Right lung (tissue), 10 donors: ENCODE measurements at places on chromosomes 1 and 21. TPM values are rescaled to one million over a fixed set of nuclear protein-coding genes. Genes with fewer than 3 reads are reported as not detected.

DNA sequence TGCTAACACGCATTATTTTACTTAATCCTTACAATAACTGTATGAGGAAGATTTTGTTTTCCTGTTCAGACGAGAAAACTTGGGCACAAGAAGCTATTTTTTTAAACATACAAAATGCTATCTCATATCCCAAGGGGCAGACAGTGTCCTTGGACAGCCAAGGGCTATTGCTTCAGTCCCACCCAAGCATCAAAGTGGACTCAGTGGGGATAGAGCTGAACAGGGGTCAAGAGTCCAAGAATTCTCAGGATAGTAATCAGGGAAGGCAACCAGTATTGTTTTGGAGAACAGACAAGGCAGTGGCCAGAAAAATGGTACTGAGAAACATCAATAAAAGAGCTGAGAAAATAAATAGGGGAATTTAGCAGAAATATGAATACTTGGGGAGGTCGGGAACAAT lies 465.7 kb downstream of the PLPP3 start:
- no peak for DNase-seq

Gene CYP4Z1
- 0.35 TPM for polyA plus RNA-seq

DNA sequence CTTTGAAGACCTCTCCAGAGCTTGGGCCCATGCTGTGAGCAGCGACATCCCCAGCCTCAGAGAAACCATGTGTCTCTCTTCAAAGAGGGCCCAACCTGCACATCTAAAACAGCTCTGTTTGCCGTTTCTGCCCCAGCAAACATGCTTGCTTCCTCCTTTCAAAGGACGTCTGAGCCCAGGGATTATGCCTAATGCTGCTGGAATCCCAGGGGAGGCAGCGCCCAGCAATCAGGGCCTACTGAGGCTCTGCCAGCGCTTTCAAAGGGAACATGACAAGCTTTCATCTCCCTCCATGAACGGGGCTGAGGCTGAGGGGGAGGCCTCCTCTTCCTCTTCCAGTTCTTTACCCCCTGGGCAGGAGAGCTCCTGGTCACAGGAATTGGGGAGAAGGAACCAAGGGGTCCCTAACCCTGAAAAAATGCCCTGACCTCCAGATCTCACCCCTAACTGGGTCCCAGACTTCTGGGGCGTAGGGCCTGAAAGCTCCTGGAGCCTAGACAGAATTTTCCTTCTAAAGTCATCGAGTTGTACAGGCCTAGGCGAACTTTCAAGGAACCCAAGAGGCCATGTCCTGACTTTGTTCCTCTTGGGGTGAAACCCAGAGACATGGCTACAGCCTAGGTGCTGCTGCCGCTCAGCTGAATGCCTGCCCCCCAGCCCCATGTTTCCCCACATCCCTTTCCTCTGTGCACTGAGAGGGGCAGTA lies 13.4 kb upstream of the ASCL5 start:
- DNase-seq = no peak

GRCh38 chr1:107479865-107480350 lies 339.1 kb downstream of the NTNG1 start:
- no peak for DNase-seq

- no peak for DNase-seq
These were observed 24.1 kb downstream of the POGZ start for GRCh38 chr1:151435174-151435573.

Gene PTPN22
- 1.1 TPM for polyA plus RNA-seq

DNA sequence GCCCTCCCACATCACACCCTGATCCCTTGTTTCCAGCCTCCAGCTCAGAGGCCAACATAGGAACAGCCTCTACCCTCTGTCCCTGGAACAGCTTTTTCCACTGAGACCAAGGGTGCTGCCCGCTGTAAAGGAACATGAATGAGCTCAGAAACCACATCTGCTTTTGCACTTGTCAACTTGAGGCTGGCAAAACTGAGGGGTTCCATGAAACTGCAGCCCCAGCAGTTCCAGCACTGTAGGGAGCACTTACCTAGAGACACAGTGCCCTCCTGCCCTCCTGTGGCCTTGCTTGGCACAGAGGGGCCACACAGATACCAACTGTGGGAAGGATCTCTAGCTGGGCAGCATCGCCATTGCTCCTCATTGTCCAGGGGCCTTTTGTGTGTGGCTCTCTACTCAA lies 51.7 kb downstream of the ITPKB start:
- no peak for DNase-seq

Gene PROX1
- 7.4 TPM for polyA plus RNA-seq

DNA sequence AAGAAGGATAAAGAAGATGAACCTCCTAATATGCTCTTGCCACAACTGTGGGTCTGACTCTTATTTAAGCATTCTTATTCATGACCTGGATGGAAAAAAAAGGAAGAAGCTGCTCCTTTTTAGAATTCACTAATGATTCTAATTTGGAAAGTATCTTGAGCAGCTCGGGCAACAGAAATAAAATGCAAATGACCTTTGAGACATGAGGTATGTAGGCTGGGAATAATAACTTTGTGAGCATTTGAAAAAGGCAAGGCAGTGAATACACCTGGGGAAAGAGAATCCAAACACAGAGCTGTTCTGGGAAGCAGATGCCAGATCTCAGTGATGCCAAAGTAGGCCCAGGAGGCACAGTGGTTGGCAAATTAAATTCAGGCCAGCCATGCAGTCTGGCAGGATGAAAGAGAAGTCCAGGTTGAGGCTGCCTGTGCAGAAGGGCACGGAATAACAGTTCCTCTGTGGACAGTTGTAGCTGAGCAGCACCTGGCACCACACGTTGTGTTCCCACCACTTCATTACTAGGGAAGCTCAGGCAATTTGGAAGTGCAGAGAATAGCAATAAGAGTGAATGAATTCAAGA lies 320.8 kb upstream of the ST6GALNAC5 start:
- no peak for DNase-seq

DNA sequence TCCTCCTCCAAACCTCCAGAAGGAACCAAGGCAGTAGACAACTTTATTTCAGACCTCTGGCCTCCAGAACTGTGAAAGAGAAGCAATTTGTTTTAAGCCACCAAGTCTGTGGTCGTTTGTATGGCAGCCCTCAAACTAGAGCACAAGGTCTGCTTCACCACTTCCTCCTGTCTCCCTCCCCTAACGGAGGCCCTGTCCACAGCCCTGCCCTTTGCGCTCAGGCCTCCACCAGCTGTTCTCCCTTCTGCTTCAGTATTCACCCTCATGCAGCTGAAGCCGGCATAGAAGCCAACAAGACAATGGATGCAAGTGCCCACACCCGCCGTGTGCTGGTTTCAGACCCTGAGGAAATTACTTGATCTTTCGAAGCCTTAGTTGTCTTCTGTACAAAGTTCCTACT lies 364.1 kb downstream of the HHAT start:
- no peak for DNase-seq

DNA sequence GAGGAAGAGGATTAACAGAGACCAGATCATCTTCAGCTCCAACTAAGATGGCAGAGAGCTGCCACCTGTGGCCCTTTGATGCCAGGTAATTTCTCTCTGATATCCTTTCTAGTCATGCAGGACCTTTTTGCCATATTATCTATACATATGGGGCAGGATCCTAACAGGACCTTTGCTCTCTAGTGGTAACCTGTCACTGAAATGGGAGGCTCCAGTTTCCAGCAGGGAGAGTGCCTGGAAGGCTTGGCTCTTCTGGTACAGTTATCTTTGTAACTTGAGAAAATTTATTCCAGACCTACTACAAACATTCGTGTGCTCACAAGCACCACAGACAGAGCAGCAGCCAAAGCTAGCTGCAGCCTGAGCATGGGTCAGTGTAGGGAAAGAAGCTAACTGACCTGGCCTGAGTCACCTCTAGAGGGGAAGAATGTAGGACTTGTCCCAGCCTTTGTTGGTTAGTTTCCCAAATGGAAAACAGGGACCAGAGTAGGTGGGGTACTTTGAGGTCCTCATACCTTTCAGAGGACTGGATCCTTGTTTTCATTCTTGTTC lies 86.5 kb upstream of the MACF1 start:
- DNase-seq = no peak

Gene DMBX1
- polyA plus RNA-seq = not detected

DNA sequence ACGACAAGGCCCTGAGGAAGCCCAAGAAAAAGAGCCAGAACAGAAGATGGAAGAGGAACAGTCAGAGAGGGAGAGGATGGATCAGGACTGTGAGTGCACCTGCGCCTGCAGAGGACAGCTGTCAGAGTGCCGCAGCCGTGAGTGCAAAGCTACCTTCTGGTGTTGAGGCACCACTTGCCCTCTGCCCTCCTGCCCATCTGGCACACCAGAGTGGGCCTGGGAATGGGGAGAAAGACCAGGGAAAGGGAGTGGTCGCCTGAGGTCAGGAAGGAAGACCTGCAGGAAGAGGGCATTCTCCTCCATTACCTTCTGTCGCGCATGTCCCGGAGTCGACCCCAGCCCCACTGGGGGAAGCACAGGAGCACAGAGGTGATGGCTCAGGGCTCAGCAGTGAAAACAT lies 26.2 kb downstream of the VASH2 start:
- DNase-seq = no peak

DNA sequence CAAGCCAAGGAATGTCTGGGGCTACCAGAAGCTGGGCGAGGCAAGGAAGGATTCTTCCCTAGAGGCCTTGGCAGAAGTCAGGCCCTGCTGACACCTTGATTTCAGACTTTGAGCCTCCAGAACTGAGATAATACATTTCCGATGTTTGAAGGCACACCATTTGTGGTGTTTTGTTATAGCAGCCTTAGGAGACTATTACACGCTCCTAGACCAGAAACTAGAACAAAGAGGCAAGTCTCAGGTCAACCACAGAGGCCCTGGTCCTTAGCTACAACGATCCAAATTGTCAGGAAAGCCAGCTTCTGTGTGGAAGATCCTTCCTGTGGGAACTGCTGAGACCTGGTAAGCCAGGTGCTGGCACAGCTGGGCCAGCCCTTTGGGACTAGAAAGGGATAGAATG lies 19.7 kb upstream of the AHCTF1 start:
- DNase-seq = no peak

- DNase-seq = no peak
These were observed 26.8 kb downstream of the TRPM2 start for GRCh38 chr21:44379991-44380865.

- DNase-seq = no peak
These were observed 53.9 kb downstream of the VCAM1 start for GRCh38 chr1:100773444-100773843.

DNA sequence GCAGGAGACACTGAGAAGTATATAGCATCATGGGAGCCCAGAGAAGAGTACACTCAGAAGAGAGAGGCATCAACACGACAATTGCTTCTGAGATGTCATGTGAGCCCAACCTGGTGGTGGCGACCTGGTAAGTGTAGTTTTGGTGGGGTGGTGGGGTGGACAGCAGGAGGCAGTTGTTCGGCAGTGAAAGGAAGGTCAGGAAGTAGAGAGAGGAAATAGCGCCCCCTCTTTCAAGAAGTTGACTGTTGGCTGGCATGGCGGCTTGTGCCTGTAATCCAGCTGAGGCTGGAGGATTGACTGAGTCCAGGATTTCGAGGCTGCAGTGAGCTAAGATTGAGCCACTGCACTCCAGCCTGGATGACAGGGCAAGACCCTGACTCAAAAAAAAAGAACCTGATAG lies 12.6 kb downstream of the RSPO1 start:
- DNase-seq = no peak

DNA sequence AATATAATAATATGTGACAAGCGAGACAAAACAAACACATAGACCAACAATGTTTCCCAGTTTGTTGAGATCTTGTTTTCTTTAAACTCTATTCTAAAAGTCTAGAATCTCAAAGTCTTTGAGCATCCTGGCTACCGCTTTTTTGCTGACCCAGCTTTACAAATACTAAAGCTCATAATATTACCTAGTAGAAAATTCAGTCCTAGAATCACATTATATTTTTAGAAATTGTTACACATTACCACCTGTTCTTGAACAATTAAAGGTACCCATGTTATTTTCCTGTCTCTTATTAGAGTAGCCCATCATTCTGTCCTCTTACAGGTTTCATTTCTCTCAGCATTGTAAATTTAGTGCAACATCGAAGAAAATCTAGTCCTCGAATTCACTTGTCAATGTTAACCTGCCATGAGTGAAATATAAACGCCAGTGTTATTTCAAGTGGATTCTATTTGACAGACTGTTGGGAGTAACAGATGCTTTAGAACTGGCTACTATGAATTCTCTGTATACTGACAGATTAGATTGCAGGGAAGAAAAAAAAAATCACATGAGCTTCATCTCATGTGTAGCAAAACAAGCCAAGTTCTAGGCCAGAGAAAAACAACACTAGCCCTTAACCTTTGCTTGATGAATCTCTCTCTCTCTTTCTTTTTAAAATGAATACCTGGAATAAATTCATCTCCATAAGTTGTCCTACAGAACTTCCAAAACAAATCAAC lies 851.2 kb upstream of the ADAMTS5 start:
- DNase-seq = no peak

DNA sequence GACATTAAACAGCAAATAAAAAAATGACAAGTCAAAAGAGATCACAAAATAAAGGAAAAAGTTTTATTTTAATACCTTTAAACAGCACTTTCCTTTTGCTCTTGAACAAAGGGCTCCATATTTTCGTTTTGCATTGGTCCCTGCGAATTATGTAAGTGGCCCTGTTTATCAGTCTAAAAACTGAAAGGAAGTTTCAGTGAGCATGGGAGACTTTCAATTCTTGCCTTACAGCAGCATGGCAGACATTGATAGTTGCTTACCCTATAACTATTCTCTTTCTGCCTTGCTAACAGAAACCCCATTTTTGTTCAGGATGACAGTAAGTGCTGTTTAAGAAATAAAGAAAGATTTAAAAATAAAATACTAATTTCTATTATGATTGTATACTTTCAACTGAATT lies 5.2 kb upstream of the SH3GLB1 start:
- no peak for DNase-seq

Gene C8B
- polyA plus RNA-seq = 0.59 TPM

DNA sequence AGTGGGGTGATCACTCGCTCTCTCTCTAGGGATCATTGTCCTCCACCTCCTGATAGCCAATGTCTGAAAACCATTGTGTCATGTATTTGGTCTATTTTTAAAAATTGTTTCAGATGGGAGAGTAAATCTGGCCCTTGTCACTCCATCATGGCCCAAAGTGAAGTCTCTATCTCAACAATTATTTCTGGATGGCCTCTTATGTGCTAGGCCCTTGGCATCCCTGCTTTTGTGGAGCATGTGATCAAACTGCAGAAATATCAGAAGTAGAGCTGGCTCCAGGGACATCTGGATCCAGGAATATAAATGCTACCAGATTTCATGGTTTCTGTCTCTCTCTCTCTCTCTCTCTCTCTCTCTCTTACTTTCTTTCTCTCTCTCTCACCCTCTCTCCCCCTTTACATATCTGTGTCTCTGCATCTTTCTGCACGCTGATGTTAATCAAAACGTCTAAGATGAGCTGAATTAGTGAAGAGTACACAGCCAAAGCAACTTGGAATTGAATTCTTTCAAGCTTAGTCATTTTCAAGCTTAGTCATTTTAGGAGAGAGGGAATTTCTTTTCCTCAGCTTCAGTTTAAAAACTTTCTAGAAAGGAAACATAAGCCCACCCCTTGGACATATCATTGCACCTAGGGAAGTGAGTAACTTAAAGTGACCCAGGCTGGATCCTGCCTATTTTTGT lies 47.4 kb upstream of the DOCK7 start:
- DNase-seq = no peak

GRCh38 chr1:44112486-44112885 lies 6.1 kb upstream of the KLF17 start:
- no peak for DNase-seq
